Activated naive CD8-positive, alpha-beta T cell treated with anti-CD3 and anti-CD28 coated beads for 36 hours (primary cell): ENCODE measurements at places on chromosomes 2 and 18.

DNA sequence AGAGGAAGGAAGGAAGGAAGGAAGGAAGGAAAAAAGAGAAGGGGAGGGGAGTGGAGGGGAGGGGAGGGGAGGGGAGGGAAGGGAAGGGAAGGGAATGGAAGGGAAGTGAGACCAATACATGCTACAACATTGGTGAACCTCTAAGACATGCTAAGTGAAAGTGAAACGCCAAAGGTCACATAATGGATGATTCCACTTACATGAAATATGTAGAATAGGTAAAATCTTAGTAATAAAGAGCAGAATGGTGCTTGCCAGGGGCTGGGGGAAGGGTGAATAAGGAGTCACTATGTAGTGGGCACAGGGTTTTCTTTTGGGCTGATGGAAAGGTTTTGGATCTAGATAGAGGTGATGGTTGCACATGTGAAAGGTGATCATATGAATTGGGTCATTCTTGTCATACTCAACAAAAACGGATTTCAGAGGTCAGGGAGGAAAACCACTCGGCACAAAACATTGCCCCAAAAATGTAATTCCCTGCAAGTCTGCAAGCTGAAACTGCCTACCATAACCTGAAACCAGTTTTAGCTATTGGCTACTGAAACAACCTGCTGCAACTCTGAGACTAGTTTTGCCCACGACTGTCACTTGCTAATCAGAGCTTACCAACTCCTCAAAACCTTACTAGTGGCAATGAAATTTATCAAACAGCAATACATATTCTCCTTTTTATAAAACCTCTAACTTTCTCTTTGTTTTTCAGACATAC is 59.2 kb downstream of the CCDC141 start:
- DNase-seq = peak; percentile 12

DNA sequence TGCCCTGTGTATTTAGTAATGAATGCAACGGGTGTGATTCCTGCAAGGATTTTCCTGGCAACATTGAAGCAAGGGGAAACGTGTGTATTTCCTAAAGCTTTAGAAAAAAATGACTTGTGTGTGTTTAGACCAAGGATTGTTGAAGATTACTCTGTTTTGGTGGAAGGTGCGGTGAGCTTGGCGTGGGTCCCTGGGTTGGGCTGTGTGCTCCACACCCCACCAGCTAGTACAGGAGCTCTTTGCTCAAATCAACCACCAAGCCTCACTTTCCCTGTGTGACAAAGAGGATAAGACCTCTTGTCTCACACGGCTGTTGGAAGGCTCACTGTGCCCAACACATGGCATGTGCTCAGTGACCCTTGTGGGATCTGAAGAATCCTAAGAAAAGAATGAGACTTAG is 21.4 kb upstream of the GREB1 start:
- no peak for DNase-seq

DNA sequence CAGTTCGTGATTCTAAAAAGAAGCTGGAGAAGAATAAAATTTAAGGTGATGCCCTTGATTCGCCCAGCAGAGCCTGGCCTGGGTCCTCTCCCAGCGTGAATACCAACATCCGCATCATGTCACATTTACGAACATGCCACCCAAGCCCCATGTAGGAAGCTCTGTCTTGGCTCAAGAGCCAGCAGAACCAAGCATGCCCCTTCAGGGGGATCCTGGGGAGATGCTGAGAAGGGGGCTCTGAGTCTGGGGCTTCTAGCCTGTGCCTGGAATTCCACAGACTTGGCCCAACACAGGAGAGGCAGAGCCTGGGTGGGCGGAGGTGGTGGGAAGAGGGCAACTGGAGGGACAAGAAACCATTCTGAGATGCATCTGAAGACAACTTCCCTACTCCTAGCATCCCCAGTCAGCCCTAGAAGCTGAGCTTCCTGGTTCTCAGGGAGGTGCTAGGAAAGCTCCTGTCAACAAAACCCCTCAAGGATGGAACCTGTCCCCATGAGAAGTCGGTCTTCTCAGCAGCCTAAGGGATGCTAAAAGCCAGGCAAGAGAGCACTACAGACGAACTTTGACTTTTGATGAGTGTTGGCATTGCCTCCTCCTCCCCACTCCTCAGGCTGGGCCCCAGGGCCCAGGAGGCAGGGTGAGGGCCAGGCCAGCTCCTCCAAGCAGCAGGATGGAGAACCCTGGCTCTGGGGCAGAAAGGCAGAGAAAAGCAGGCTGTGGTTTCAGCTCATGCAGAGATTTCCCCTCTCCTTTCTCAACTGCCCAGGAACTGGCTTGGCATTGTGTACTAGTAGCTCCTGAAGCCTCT is 57.9 kb downstream of the POLR1A start:
- no peak for DNase-seq

DNA sequence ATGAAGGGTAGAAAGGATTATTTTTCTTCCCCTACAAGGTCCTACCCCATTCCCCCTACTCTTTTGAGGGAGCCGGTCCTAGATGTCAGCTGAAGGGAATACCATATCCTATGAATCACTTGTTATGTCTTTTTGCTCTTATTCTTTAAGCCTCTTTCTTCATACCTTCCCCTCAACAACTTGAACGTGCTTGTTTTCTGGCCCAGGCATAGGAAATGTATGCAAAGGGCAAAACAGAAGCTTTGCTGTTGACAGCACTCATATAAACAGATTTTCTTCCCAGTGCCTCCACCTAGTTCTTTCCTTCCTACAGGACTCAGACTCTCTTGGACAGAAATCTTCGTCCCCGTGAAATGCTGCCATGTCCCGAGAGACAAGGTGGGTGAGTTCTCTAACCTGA is 64.6 kb downstream of the TMEM17 start:
- no peak for DNase-seq

DNA sequence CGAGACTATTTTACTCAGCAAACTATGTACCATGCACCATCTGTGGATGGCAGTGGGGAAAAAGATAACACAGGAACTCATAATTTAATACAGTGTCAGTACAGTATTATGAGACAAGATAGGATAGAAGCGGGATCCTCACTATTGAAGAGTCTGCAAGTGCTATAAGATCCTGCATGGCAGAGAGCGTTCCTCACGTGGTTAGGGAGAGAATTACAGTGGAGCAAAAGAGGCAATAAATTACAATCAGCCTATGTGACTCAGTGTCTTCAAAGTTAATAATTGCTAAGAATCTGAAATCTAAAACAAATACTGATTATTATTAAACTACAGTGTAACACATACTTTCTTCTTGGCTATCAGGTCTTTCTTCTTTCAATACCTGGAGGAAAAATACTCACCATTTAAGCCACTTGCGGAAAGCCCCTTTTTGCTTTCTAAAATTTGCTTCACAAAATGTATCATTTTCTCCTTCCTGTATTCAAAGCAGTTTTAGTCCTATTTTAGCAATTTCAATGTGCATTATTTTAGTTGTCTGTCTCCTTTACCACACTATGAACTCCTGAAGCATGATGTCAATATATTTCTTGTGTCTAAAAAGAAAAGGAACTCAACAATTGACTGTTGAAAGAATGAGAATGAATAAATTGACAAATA is 342.9 kb downstream of the SPAG16 start:
- DNase-seq = no peak

DNA sequence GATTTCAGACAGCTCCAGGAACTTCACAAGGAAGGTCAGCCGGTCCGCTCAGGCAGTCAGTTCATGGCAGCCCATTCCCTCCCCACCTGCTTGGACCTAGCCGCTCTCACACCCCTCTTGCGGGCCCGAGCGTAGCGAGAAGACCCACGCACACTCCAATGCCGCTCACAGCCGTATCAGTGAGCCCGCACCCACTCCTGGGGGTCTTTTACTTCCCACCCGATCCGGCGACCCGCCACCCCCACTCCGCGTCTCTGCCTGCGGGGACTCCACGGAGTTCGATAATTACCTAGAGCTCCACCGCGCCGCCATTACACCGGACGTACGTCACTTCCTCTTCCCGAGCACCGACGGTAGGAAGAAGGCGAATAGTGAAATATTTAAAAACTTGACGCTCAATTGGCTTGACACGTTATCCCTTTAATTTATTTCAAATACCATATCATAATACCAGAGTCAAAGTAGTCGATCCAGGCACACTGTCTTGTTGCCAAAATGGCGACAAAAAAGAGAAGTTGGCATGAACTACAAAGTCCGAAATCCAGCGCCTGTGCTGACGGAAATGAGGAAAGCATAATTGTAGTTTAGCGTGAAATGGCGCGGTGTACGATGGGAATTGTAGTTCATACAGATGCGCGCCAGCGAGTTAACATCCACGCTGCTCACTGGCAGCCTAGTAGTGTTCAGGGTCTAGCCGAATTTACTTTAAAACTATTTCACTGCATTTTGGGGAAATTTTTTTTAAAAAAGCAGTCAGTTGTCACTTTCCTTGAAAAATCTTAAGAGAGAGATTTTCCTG is at the start of gene CWC22:
Gene CWC22 (minus strand): TSS at position 517 of the 799 bp plus-strand sequence. CDS start 13,956 bp downstream, outside the sequence.
- DNase-seq = peak; percentile 74
